SJSA1 (cell line): ENCODE measurements at places on chromosomes 4 and X. TPM values are rescaled to one million over a fixed set of nuclear protein-coding genes. Genes with fewer than 3 reads are reported as not detected.

CT55 gene
- not detected in 2 replicates for total RNA-seq

TMPRSS11F gene
- total RNA-seq = not detected in 2 replicates

TCEANC gene
- total RNA-seq = 2.6 and 2.7 TPM in 2 replicates

HDX gene
- 4.0 and 4.6 TPM in 2 replicates for total RNA-seq
